Ascending aorta (tissue), 2 donors: ENCODE measurements at places on chromosomes 1 and 21. TPM values are rescaled to one million over a fixed set of nuclear protein-coding genes. Genes with fewer than 3 reads are reported as not detected.

DNA sequence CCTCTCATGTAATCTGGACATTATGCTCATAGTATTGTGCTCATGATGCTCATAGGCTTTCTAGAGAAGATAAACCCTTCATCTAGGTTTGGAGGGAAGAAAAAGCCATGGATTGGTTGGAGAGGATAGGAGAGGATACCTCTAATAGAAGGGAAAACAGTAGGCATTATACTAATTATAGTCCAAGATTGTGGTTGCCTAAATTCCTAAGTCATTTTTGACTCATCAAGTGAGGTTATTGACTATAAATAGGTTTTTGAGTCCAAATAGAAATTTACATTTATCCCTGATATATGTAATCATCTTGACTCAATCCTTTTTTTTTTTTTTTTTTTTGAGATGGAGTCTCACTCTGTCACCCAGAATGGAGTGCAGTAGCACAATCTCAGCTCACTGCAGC lies 5.0 kb downstream of the SYT11 start:
- no peak overlapping the region for H3K4me3 ChIP-seq
- H3K27ac ChIP-seq = no peak overlapping the region
- H3K36me3 ChIP-seq = peaks cover 20% of the 10 kb centered on the region
- no peak for DNase-seq
- no peaks in the 10 kb centered on the region for H3K27me3 ChIP-seq

DNA sequence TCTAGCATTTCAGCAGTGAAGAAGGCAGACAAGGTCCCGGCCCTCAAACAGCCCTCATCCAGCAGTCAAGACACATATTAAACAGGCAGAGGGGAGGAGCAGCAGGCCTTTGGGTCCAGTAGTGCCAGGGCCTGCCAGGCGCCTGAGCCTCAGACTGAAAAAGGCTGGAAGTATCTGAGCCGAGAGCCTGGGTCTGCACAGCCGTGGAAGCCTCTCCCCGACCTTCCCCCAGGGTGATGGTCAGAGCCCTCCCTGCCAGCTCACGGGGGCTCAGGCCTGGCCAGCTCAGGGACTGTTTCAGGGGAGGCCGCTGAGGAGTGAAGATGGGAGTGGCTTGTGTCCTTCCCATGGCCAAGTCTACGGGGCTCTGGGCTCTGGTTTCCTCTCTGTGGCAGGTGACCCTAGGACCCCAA lies 565.2 kb downstream of the PTPRU start:
- H3K36me3 ChIP-seq = no peaks in the 10 kb centered on the region
- H3K4me1 ChIP-seq = no peaks in the 10 kb centered on the region
- H3K27ac ChIP-seq = no peak overlapping the region
- no peaks in the 10 kb centered on the region for H3K27me3 ChIP-seq
- no peak for DNase-seq
- H3K4me3 ChIP-seq = no peak overlapping the region

GRCh38 chr21:34613679-34614627 lies 960 bp downstream of the RCAN1 start:
- no peaks in the 10 kb centered on the region for H3K36me3 ChIP-seq
- H3K4me1 ChIP-seq = no peaks in the 10 kb centered on the region
- no peak overlapping the region for H3K27ac ChIP-seq
- peak overlapping the region; percentile 81 for H3K4me3 ChIP-seq
- no peaks in the 10 kb centered on the region for H3K27me3 ChIP-seq

DNA sequence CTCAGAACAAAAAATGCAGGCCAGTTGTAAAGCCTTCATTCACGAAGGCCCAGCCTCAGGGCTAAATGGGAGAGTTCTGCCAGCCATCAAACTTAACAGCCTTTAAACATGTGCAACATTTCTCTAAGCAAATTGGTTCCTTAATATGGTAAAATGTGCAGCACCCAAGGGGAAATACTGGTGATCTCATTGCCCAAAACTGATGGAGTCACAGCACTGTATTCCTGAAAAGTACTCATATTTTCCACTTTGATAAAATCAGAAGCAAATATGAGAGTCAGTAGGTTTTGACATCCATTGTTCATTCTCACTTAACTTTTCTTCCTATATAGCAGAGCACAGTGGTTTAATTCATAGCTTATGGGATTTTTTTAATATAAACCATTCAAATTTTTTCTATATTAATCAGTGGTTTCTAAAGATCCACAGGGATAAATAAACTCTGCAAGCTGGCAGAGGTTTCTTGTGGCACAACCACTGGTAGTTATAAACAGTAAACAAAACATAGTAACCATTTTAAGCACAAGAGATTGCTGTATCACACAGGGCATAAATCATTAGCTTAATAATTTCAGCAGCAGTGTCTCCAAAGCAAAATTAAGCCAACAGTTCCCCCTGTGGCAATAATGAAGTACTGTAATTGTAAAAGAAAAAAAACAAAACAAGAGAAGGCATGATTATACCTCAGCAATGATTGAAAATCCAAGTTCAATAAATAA lies 106.9 kb upstream of the LYPLAL1 start:
- no peak for DNase-seq
- H3K27ac ChIP-seq = peak overlapping the region; percentile 76
- no peaks in the 10 kb centered on the region for H3K36me3 ChIP-seq
- peaks cover 7% of the 10 kb centered on the region for H3K4me1 ChIP-seq
- H3K27me3 ChIP-seq = no peaks in the 10 kb centered on the region

DNA sequence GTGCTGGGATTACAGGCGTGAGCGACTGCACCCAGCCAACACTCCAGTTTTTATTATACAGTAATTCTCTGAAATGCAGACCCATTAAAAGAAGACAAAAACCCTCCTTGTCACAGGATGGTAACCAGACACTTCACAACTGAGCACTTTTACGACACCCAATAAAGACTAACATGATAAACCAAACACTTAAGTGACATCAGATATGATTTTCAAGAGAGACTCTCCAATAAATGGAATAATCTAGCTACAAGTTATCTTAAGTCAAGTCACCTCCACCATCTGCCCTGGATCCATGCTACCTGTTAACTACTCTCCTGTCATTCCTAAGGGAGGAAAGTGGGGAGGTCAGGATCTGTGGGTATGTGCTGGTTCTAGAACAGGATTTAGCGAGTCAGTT lies 5.6 kb downstream of the GNG12 start:
- H3K27me3 ChIP-seq = no peaks in the 10 kb centered on the region
- peaks cover 25% of the 10 kb centered on the region for H3K4me1 ChIP-seq
- no peak overlapping the region for H3K4me3 ChIP-seq
- no peak for DNase-seq
- H3K27ac ChIP-seq = no peak overlapping the region

DNA sequence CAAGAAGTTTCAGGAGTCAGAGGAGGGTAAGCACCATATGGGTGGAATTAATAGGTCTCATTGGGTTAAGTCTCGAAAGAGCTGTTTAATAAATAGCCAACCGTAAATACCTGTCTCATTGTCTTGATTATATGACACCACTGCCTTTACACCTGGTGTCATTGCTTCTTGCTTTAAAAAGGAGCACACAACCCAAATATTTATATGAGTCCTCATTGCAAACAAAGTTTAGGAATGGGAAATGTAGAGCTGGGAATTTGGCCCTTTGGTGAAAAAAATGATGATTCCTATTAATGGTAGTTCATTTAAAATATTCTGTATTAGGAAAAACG lies 2.1 kb downstream of the BACH1 start:
- H3K4me1 ChIP-seq = peaks cover 30% of the 10 kb centered on the region
- no peak overlapping the region for H3K27ac ChIP-seq
- no peaks in the 10 kb centered on the region for H3K27me3 ChIP-seq
- H3K36me3 ChIP-seq = no peaks in the 10 kb centered on the region
- DNase-seq = no peak

- no peaks in the 10 kb centered on the region for H3K27me3 ChIP-seq
- no peak for DNase-seq
- no peak overlapping the region for H3K4me3 ChIP-seq
- H3K27ac ChIP-seq = no peak overlapping the region
- H3K36me3 ChIP-seq = peaks cover 3% of the 10 kb centered on the region
Measured at GRCh38 chr1:161421456-161421855, 53.8 kb upstream of the CFAP126 start.

GRCh38 chr1:16162163-16162822 lies 6.4 kb upstream of the EPHA2 start:
- H3K4me1 ChIP-seq = no peaks in the 10 kb centered on the region
- no peak for DNase-seq
- no peak overlapping the region for H3K4me3 ChIP-seq
- H3K27me3 ChIP-seq = no peaks in the 10 kb centered on the region
- H3K27ac ChIP-seq = no peak overlapping the region
- no peaks in the 10 kb centered on the region for H3K36me3 ChIP-seq

DNA sequence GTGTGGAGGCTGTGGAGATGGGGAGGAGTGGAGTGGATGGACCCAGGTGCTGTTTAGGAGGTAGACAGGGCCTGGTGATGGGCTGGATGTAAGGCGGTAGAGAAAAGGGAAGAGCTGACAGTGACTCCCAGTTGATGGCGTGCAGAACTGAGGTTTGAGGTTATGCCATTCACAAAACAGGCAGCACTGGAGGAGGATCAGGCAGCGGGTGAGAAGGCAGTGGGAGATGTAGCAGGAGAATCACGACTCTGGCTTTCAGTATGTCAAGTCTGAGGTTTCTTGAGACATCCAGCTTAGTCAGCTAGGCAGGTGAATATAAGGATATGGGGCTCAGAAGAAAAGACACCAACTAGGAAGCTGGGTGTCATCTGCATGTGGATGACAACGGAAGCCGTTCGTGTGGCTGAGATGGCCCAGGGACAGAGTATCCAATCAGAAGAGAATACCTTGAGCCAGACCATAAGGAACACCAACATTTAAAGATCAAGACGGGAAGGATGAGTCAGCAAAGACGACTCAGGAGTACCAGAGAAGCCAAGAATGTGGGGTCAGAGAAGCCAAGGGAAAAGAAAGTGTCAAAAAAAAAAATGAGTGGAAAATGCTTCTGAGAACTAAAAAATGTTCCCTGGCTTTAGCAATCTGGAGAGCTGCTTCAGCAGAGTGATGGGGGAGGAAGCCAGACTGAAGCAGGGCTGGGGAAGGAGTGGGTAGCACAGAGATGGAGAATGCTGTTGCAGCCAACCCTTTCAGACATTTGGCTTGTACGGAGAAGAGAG lies 15.2 kb downstream of the LRRN2 start:
- H3K4me1 ChIP-seq = no peaks in the 10 kb centered on the region
- no peak overlapping the region for H3K27ac ChIP-seq

DNA sequence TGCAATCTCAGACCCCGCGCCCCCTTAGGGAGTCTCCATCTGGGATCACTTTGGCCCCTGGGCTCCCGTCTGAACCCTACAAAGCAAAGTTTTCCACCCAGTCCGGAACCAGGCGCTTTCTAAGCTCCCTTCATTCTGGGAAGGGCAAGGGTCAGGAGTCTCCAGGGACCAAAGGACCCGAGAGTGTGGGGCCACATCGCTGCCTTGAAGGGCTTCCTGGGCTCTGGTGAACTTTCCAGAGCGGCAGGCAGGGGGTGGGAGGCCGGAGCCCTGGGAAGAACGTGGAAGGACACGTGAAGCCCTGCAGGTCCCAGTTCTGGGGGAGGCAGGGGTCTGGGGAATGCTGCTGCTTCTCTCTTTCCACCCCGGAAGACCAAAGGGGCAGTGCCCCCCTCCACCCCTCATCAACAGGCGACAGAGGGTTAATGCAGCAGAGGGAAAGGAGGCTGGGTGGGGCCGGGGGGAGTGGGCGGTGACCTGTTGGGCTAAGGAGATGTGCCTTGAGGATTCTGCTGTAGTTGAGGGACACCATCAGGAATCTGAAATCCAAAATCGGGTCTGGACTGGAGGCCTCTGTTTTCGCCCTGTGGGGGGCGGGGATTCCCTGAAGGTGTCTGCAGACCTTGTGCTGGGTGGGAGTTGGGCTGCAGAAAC lies 734 bp downstream of the CDK18 start:
- H3K4me1 ChIP-seq = peaks cover 20% of the 10 kb centered on the region
- DNase-seq = no peak

DNA sequence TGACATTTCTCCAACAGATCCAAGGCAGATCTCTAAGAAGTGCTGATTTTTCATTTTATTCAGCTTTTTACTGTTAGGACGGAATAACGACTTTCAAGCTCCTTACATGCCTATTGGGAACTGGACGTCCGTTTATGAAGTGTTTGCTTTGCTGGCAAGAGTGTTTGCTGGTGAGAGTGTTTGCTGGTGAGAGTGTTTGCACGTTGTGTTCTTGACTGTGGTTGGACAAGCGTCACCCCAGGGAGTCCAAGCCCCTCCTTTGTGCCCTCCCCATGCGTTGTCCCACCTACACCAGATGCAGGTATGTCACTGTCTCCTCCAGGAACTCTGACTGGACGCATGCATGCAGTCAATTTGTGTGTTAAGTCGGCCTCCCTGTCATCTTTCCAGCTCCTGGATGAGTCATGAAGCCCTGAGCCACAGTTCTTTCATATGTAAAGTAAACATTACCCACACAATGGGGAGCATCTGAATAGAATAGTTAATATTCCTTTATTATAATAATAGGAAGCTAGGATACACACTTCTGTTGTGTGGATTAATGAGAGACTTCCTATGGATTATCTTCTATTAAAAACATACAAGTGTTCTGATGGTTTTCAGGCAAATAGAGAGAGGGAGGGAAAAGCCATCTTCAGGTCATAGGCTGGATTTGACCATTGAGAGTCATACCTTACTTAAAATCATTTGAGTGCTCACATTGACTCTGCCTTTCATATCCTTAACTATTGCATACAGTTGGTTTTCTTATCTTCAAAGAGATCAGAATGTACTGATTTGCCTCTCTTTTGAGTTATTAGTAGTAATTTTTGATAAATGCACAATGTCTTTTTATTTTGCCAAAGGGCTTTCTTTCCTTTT lies 119.2 kb downstream of the GALNT2 start:
- H3K27me3 ChIP-seq = no peaks in the 10 kb centered on the region
- DNase-seq = no peak
- no peak overlapping the region for H3K27ac ChIP-seq
- H3K4me3 ChIP-seq = peak overlapping the region; percentile 18

DNA sequence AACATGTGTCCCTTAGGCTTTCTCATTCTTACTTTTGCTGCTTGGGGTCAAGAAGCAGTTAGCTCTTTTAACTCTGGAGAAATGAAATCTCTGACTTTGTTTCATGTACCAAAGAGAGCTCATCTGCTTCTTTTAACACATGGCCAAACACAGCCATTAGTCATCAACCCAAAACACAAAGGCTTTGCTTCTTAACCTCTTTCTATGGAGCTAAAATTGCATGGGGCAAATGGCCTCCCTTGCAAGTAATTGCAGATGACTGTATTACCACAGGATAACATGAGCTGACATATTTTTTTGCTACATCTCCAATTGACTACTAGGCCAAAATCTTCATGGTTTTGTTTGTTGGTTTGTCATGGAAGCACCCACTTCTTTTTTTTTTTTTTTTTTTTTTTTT lies 300.9 kb downstream of the BRINP3 start:
- no peak for DNase-seq
- H3K4me3 ChIP-seq = no peak overlapping the region
- H3K27me3 ChIP-seq = no peaks in the 10 kb centered on the region
- H3K4me1 ChIP-seq = no peaks in the 10 kb centered on the region
- H3K36me3 ChIP-seq = no peaks in the 10 kb centered on the region

Gene BCL2L15
- not detected for total RNA-seq

Gene IVNS1ABP
- total RNA-seq = 61.0 TPM

Gene LIPI
- total RNA-seq = not detected

Gene LMX1A
- total RNA-seq = 1.7 TPM

Gene STIL
- total RNA-seq = 0.11 TPM
